ENCODE measurements at places on chromosomes 5 and 9.

- ATAC-seq, result peak; percentile 57
Observed at GRCh38 chr5:107248066-107248695, 422.6 kb downstream of the EFNA5 start.

GRCh38 chr5:111830333-111830732 is 73.3 kb upstream of the NREP start:
- ATAC-seq, result peak; percentile 56

DNA sequence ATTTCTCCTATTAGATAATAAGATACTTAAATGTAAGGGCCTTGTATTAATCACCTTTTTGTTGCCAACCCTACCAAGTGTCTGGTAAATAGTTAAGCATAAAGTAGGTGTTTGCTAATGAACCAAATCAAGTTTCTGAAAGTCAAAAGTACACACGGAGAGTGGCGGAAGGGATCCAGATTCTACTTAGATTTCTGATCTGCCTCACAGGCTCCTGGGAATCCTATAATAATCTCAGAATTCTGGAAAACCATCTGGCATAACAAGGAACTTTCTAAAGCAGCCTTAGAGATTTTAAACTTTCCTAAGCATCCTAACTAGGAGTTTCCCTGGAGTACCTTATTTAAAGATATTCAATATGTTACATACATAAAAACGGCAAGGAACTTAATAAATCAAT is 363.2 kb upstream of the SMC2 start:
- ATAC-seq, result 0 out of 3 replicates have a peak, but pooled peaks have one; percentile 28

GRCh38 chr9:126607086-126607485 is 6.6 kb upstream of the LMX1B start:
- no peak for ATAC-seq

- ATAC-seq, result no peak
Observed at GRCh38 chr5:30878746-30879145, 314.7 kb upstream of the CDH6 start.

GRCh38 chr5:34749431-34749873 is 89.5 kb upstream of the TTC23L start:
- ATAC-seq, result peak; percentile 80

GRCh38 chr9:99211746-99212145 is 10.0 kb downstream of the ALG2 start:
- no peak for ATAC-seq

DNA sequence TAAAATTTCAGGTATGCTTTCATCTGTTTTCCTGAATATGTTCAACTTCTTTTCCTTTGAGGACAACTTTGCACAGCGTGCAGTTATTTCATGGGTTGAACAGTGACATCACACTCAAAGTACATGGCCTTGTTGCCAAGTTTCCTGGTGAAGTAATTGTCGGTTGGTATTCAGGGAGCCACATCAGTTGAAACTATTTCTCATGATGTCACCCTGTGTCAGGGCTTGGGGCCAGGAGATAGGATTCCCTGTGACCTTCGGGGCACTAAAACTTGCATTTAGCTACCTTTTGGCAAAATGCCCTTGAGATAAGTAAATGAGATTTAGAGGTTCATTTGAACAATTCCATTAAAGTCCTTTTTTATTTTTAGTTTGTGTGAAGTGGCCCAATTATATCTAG is 383.9 kb downstream of the SH3GL2 start:
- ATAC-seq, result no peak

DNA sequence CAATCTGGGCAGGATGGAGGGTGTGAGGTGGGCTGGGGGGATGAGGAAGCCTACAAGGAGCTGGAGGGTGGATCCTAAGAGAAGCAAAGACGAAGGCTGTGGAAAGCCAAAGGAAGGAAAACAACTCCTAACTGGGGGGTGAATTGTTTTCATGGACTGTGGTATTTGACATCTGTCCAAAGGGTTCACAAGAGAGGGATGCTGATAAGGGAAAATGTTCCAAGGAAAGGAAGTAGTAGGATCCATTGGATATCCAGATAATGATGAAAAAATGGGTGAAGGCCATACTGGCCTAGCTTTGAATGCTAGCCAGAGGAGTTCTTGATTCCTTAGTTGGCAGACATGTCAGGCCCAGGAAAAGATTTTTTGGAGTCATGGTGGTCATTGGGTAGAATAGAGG is 51.8 kb upstream of the FOXI1 start:
- no peak for ATAC-seq

DNA sequence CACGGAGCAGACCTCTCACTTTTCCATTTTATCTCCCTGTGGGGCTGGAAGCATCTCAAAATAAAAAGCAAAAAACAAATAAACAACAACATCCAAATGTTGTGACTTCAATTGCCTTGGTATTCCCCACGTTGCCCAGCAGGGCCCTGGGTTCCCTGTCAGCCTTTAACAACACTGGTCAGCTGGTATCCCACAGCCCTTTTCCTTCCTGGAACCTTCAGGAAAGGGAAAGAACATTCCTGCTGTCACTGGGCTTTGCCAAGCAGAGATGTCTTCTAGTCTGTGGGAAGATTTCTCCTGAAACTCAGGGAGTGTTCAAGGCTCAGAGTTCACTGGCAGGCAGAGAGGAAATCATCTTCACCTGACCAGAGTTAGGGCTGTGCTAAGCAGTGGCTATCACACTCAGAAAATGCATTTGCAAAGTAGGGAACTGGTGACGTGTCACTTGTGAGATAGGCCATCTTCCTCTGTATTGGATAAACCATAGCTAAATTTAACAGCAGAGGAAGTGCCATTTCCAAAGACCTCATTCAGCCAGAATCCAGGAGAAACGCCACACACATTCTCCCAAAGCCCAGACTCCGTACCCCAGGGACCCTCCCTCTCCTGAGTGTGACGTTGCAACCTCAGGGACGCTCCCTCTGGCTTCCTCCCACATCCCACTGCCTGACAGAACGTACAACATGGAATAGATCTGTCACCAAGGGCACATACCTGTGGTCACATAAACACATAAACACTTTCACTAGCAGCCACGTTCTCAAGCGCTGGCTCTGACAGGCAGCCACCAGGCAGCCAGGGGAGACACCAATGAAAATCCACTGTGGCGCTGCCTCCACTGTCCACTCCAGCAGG is 274.0 kb upstream of the DAPK1 start:
- peak; percentile 38 for ATAC-seq

DNA sequence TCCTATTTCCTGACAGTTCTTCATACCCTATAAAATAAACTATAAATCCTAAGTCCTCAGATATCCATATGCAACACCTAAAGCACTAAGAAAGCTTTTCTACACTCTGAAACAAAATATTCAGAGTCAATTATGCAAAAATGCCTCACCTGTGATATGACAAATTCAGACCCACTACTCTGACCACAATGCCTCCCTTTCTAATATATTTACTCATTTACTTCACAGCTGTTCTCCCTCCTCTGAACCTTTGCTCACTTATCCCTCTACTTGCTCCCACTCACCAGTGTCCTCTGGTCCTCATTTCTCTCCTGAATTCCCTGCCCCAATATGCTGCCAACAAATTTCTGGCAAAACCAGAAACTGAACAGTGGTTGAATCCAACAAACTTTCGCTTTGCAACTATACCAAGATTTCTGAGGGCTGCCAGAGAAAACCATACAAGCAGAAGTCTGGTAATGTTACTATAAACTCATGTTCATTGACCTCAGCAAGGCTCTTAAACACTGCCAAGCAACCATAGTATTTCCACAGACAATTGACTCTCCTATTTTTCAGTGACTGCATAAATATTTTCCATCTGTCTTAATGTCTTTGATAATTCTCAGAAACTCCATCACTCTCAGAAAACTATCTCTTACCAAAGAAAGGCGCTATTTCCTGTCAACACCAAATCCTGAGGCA is 7.1 kb downstream of the CCNH start:
- no peak for ATAC-seq

DNA sequence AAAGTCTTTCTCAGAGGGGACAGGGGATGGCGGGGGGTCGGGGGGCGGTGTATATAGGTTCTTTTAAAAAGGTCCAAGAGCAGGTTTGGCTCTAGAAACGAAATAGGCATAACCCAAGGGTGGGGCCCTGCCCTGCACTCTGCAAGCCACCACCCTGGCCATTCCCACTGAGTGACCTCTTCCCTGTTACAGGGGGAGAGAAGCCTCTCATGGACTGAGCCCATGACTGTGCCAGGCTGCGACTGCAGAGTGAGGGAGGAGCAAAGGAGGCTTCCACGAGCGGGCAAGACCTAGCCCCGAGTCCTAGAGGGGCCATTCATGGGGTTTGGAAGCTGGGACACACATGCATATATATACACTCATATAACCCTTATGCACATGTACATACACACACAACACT is 10.1 kb upstream of the NXNL2 start:
- ATAC-seq, result no peak

- ATAC-seq, result peak; percentile 57
Observed at GRCh38 chr5:60945813-60946187, 795 bp downstream of the NDUFAF2 start.

DNA sequence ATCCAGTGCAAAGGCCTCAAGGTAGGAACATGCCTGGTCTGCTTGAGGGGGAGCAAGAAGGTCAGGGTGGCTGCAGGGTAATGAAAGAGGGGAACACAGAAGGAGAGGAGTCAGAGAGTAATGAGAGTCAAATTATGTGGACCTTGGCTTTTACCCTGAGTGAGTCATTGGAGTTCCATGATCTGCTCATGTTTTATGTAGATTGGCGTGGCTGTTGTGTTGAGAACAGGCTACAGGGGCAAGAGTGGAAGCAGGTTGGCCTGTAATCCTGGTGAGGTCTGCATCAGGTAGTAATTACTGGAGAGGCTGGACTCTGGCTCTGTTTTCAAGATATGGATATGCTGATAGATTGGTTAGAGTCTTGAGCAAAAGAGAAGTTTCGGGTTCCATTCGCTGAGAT is 177.7 kb upstream of the NR3C1 start:
- no peak for ATAC-seq

DNA sequence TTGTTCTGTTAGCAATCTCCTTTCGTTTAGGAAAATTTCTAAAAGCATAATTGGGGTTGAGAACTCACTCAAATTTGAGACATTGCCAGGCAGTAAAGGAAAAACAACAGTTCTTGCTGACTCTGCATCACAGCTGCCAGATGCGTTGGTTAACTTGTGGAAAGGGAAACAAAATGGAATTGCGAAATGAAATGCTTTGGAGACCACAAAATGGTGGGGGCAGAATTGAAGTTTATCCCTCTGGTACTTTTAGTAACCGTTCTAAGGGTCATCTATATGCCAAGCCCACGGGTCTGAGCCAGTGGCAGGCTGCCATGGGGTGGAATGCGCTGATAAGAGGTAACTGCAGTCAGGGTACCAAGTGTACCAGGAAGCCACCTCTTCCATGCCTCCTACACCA is 28.6 kb upstream of the SELENOP start:
- no peak for ATAC-seq

- no peak for ATAC-seq
Observed at GRCh38 chr5:151633892-151634291, 42.8 kb upstream of the FAT2 start.

DNA sequence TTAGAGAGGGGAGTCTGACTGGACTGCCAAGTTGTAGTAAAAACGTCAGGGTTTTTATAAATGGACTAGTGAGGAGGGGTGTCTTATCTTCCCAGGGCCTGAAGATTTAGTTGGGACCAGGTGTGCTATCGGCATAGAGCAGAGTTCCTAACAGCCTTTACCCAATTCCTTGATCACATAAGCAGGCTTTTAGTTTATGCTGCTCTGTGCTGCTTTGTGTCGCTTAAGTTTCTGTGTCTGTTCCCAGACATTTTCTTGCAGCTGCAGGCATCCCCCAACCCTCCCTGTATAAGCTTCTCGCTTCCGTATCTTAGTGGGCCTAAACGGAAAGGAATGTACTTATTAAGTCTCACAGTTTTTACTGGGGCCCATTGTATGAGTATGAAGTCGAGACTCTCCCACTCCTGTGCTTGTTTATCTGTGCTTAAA is 2.6 kb upstream of the SMC5 start:
- peak; percentile 53 for ATAC-seq

DNA sequence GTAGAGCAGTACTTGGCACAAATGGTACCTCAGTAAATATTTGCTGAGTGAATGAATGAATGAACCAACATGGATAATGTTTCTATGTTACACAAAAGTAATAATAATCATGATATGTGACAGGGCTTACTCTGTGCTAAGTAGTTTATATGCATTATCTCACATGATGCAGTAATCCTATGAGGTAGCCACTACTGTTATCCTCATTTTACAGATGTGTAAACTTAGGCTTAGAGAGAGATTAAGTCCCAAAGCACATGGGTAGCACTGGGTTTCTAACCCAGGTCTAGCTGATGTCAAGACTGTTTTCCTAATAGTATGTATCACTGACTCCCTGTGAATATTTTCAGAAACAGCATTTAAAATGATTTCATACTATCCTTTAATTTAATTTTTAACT is 44.1 kb upstream of the VDAC1 start:
- no peak for ATAC-seq

- ATAC-seq, result no peak
Observed at GRCh38 chr9:79222483-79222882, 349.3 kb upstream of the TLE4 start.

- no peak for ATAC-seq
Observed at GRCh38 chr5:124206540-124206939, 539.9 kb downstream of the ZNF608 start.

DNA sequence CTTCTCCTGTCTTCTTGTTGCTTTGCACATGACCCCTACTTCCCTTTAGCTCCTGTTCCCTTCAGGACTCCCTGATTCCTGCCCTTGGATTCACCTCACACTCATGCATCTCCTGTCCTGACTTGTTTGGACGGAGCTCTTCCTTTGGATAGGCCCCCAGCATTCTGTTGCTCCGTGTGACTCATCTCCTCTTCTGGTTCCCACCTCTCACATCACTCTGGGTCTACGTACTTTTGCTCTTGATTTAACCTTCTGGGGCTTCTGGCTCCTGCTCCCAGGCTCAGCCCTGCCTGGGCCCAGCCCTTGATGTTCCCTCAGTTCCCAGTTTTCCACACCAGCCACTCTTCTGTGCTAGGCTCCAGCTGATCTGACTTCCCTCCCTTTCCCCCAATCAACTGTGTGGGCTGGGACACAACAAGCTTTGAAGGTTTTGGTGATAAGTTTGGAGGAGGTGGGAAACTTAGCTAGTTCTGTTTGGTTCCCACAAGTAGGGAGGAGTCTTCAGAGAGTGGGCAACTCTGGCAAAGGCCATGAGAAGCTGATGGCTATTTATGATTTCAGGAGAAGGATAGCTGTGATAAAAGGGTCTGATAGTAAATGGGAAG is 331.5 kb downstream of the ARHGEF28 start:
- ATAC-seq, result no peak

- ATAC-seq, result 0 out of 3 replicates have a peak, but pooled peaks have one; percentile 38
Observed at GRCh38 chr9:10045598-10045997, 567.2 kb downstream of the PTPRD start.

DNA sequence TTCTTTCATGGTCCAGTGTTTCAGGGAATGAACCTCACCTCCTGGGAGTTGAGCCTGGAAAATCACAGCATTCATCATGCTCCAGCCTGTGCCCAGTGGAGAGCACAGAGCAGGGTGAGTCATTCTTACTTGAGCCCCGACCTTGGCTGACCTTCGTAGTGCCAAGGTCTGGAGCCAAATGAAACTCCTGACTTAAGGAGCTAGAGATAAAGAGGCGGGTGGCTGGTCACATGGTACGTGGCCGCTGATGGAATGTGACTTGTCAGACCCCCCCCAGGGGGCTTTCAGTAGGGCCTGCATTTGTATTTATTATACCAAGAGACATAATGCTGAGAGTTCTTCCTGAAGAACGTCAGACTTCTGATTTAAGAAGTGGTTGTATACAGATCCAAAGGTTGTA is 15.0 kb upstream of the PIP5K1B start:
- peak; percentile 68 for ATAC-seq
